ENCODE measurements at places on chromosomes 3 and 15.

- no peak for DNase-seq
Measured at GRCh38 chr3:185532901-185533300, 19.5 kb downstream of the LIPH start.

GRCh38 chr3:110027446-110028080 is 690.2 kb upstream of the DPPA4 start:
- no peak for DNase-seq

GRCh38 chr3:52494886-52495495 is at the start of gene STAB1:
Gene STAB1, plus strand, starts transcription at chr3:52495338. Its CDS starts 76 bp downstream, at chr3:52495414.
- DNase-seq: no peak

GRCh38 chr3:197593046-197593380 is 37.2 kb upstream of the BDH1 start:
- DNase-seq: no peak

- no peak for DNase-seq
Measured at GRCh38 chr3:84504761-84505160, 454.0 kb upstream of the CADM2 start.

- no peak for DNase-seq
Measured at GRCh38 chr3:95348879-95349278, 1286.0 kb downstream of the NSUN3 start.

- DNase-seq: no peak
Measured at GRCh38 chr15:81645470-81645869, 271.5 kb upstream of the TMC3 start.

GRCh38 chr3:158506456-158506855 is 64.5 kb upstream of the MLF1 start:
- no peak for DNase-seq

DNA sequence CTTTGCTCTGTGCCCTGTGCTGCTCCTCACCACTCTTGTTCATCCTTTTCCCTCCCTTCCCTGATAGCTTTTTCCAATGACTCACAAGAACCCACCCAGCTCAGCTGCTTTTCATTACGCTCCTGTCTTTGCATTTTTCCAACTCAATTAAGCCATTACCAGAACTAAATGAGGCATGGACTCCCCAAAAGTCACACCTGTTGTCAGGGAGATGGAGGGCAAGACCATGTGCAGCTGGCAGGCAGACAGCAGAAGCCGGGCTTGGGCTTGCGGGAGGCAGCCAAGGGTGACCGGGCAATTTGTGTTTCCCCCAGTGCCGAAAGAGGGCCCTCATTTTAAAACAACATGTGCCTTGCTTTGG is 64.3 kb downstream of the CASR start:
- DNase-seq: peak; percentile 92

GRCh38 chr3:31220431-31220830 is 312.3 kb upstream of the STT3B start:
- DNase-seq: no peak

DNA sequence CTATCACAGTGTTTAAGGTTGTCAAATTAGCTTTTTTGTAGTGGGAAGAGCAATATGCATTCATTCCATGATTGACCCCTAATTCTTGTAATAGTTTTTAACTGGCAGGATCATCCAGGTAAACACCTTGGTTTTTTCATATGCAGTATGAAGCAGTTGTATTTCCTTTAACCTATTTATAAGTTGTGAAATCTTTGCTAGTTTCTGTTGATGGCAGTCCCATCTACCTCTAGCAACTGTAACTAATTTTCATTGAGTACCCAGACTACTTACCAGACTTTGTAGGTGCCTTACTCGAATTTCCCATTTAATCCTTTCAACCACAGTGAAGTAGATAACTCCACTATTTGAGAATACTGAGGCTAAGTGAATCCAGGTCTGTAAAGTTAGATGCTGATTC is 6.1 kb downstream of the FXR1 start:
- no peak for DNase-seq

DNA sequence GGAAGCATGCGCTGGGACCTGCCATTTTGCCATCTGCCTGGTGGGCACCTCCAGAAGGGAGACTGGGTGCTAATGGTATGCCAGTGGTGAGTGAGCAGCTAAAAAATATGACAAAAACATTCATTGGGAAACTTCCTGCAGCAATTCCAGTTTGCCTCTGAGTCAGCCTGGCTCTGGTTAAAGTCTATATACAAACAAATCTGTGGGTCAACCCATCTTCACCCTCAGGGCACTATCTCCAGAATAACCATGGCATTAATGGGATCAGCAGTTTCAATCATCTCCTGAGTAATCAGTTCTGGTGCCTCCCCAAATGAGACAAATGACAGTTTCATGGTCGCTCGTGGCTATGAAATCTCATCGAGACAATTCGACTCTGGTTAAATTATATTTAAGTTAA is 21.5 kb downstream of the FRMD4B start:
- no peak for DNase-seq

GRCh38 chr3:126197854-126198584 is 17.6 kb upstream of the ALDH1L1 start:
- no peak for DNase-seq

DNA sequence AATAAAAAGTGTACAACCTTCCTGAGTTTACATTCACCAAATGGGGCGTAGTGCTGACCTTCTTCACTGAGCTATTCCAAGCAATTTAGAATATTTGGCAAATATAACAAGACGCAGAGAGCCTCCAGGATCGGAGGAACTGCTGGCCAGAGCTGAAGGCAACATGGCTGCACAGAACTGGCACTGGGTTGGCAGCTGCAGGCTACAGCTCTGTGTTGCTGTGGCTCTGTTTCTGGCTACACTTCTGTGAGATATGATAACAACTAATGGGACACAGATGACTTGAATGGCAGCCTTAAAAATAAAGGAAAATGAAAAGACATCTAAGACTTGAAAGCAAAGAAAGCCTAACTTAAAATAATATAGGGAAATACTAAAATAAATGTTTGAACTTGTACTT is 10.8 kb upstream of the SLC6A20 start:
- DNase-seq: no peak

GRCh38 chr3:188215129-188215528 is 61.2 kb downstream of the LPP start:
- DNase-seq: no peak

DNA sequence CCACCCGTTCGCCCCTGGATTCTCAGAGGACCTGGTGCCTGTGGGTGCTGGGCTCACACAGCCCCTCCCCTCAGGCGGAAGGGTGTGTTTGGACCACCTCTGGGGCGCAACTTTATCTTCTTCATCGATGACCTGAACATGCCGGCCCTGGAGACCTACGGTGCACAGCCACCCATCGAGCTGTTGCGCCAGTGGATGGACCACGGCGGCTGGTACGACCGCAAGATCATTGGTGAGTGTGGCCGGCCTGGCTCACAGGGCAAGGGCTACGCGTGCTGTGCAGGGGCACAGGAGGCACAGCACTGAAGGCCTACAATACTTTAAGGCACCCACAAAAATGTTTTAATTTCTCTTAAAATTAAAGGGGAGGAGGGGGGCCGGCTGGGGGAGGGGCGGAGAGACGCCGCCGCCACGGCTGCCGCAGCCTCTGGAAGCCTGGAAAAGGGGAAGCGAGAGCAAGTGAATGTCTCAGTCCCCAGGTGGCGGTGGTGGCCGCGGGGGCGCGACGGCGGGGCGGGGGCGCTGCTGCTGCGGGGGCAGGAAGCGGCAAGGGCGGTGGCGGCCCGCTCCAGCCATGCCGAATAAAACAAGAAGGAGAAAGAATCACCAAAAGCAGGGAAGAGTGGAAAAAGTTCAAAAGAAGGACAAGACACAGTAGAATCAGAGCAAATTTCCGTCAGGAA is 56.8 kb downstream of the DNAH1 start:
- DNase-seq: no peak

GRCh38 chr3:127383656-127384179 is 95.9 kb upstream of the PRR20G start:
- no peak for DNase-seq

DNA sequence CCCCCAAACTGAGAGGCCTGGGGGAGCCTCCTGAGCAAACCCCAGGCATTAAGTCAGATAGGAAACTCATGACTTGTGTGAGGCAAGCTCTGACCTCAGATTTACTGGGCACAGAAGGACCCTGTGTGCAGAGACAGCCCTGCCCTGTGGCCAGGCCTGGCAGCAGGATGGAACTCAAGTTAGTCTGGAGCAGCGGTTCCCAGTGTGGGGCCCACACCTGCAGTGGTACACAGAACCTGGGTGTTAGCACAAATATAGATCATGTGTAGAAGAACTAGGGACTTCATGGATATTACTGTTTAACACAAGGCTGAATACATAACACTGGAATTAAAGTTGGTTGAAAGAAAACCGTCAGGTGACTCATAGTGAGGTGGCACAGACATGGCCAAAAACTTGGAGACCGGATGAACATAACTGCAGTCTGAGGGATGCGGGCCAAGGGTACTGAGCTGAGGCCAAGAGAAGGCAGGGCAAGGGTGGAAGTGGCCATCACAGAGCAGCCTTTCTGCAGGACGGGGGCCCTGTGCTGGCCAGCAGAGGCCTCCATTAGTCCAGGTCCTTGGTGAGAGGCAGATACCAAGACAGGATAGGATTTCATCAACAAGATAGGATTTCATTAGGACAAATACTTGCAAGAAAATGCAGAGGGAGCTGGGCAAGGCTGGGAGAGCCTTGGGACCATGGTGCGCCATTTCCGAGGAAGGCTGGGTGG is 40.9 kb downstream of the IRAK2 start:
- no peak for DNase-seq

GRCh38 chr3:137294139-137294538 is 336.4 kb downstream of the IL20RB start:
- no peak for DNase-seq

DNA sequence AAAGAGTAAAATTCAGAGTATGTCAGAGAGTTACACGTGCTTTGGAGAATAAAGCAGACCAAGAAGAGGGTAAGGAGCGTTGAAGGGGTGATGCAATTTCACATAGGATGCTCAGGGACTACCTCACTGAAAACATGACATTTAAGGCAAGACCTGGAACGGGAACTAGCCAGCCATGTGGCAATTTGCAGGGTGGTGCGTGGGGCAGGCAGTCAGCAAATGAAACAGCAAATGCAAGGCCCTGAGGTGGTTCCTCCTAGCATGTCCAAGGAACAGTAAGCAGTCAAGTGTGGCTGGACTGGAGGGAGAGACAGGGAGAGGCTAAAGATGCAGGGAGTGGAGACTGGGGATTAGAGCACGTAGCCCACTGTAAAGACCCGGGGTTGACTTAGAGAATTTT is 146.1 kb upstream of the LPP start:
- no peak for DNase-seq

GRCh38 chr3:29552051-29552450 is 271.2 kb downstream of the RBMS3 start:
- no peak for DNase-seq

GRCh38 chr3:174438501-174439145 is 420.5 kb upstream of the NAALADL2 start:
- DNase-seq: no peak

- DNase-seq: no peak
Measured at GRCh38 chr3:126434931-126435411, 40.3 kb downstream of the CFAP100 start.

DNA sequence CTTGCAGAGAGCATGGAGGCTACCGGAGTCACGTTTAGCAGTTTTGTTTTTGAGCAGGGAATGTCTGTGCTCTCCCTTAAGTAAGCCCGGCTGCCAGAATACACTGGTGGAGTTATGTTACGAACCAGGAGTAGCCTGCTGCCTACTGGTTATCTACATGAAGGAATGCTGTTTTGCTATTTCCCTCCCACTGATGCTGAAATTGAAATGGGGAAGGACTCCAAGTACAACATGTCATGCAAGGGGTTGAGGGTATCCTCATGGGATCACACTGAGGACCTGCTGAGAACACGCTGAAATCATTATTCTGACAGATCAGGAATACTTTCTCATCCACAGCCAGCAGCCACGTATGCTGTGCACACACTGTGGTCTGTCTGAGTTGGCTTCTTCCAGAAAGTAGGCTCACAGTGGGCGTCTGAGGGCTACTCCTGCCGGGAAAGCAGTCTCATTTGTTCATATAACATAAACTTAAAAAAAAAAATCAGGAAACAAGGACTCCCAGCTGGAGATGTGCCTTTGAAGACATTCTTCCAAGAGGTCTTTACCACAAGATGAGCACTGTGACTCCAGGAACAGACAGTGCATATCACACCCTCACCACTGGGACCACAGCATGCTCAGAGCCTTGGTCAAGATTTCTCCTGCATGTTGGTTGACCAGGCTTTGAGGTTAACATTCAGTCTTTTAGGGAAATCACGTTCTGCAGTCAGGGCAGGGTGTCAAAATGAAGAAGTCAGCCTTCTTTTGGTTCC is 300.4 kb upstream of the RASGRP1 start:
- DNase-seq: no peak

DNA sequence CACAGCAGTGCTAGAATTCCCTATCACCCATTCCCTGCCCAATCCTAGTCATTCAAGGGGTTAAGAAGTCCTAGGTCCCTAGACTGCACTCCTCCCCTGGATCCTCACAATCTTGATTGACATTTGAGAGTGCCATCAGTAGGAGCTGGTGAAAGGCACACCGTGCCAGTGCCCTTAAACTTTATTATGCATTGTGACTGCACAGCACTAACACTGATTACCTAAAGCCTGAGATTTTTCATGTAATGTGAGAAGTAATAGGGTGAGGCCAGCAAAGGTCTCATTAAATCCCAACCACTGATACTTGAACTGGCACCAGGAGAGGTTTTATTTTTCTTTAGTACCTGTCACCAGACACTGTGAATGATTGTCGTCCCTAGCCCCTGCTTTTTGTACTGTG is 16.3 kb downstream of the GXYLT2 start:
- peak; percentile 58 for DNase-seq

- DNase-seq: no peak
Measured at GRCh38 chr15:93341164-93341563, 252.2 kb upstream of the RGMA start.

GRCh38 chr3:197209366-197210260 is 88.8 kb downstream of the DLG1 start:
- no peak for DNase-seq

- no peak for DNase-seq
Measured at GRCh38 chr3:122102191-122102935, 47.2 kb downstream of the CD86 start.

GRCh38 chr15:23846218-23846617 is 159.1 kb upstream of the NDN start:
- no peak for DNase-seq

DNA sequence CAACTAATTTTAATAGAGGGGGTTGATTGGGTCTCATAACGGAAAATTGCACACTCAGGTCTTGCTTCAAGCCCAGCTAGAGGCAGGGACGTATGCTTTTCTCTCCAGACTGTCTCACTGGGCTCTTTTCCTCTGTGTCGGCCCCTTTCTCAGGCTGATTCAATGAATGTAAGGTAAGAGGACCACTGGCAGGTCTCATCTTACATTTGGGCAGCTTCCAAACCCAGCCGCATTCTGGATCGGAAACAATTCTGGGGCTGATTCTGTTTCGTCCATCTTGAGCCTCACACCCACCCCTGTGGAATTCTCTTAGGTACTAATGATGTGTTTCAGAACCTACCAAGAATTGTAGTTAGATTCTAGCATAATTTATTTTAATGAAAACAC is 40.7 kb downstream of the TMEM212 start:
- DNase-seq: no peak
